Fibroblast of skin of right biceps (primary cell): ENCODE measurements at places on chromosomes 2 and 18.

DNA sequence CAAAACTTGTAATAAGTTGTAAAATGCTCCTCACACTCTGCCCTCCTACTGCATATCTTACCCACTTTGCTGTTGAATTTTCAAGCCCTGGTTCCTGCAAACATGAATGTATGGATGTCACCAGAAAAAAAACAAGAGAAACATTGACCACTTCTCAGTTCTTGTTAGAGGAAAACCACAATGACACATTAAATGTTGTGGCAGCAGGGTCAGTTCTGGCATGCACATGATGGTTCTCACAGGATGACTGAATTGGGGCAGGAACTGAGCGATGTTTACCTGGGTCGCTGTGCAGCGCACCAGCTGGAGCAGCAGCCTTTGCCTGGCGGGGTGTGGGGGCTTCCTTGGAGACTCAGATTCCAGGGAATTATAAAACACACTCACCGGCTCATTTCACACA, 14.0 kb upstream of the PRKCE start:
- DNase-seq, result peak; percentile 66

GRCh38 chr2:232322560-232323327, 55.8 kb upstream of the ALPP start:
- DNase-seq, result no peak

DNA sequence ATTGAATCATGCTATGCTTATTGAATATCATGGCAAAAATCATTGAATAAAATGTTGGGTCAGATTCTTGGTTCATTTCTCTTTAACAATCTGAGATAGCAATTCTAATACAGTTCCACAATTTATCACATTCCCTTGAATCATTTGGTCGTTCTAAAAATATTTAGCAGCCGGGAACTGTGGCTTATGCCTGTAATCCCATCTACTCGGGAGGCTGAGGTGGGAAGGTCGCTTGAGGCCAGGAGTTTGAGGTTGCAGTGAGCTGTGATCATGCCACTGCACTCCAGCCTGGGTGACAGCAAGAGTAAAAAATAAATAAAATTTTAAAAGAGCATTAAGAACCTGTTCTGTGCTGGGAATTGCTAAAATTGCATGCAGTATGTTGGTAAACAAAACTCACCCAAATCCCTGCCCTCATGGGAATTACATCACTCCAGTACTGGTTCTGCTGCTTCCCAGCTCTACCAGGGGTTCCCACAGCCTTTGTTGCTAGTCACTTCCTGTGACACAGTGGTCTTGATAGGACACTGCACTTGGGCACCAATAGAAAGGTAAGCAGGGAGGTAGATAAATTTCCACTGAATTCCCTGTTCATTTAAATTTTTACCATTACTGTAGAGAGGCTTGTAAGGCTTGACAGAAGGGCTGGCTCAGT, 200.4 kb downstream of the CTNNA2 start:
- peak; percentile 48 for DNase-seq

DNA sequence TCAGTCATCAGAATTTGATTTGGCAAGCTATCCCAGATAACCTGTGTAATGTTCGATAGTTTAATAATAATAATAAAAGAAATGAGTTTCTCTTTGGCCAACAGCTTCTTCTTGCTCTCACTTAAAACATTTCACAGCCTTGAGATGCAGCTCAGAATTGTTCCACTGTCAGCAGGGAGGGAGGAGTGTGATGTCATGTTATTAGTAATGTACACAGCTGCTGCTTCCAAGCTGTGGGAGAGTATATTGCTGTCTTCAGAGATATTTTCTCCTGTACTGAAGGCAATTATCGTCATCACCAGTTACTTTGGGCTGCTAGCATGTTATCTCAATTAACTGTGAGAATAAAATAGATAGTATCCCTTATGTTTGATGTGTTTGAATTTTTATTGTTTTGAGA, 146.9 kb upstream of the MAP3K20 start:
- DNase-seq, result peak; percentile 69

DNA sequence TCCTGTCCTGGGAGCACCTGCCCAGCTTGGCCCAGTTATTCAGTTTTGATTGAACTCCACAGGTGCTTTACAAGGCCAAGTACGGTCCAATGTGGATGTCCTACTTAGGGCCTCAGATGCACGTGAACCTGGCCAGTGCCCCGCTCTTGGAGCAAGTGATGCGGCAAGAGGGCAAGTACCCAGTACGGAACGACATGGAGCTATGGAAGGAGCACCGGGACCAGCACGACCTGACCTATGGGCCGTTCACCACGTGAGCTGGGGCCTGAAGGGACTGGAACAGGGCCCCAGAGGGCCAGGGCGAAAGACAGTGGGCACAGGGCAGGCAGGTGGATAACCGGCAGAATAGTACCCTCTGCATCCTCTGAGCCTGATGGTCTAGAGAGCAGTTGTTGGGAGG, 22.1 kb downstream of the PRKAG3 start:
- DNase-seq, result no peak

DNA sequence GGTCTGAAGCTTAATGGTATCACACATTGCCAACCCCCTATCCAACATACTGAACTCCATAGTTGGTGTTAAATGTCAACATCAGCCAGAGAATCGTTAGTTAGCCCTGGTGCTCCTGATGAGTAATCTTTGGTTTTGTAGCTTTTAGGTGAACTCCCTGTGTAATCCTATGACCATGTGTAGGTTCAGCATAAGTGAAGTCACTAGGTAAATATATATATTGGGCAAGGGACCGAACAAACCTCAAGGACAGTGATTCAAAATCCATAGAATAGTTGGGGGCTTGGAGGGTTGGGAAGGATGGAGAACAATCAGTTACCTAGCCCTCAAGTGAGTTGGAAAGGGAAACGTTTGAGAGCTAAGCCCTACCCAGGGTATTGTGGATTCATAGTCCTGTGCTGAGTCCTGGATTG, 16.0 kb upstream of the AP1S3 start:
- peak; percentile 31 for DNase-seq

- no peak for DNase-seq
Measured at GRCh38 chr2:138106606-138107005, 142.3 kb downstream of the HNMT start.

DNA sequence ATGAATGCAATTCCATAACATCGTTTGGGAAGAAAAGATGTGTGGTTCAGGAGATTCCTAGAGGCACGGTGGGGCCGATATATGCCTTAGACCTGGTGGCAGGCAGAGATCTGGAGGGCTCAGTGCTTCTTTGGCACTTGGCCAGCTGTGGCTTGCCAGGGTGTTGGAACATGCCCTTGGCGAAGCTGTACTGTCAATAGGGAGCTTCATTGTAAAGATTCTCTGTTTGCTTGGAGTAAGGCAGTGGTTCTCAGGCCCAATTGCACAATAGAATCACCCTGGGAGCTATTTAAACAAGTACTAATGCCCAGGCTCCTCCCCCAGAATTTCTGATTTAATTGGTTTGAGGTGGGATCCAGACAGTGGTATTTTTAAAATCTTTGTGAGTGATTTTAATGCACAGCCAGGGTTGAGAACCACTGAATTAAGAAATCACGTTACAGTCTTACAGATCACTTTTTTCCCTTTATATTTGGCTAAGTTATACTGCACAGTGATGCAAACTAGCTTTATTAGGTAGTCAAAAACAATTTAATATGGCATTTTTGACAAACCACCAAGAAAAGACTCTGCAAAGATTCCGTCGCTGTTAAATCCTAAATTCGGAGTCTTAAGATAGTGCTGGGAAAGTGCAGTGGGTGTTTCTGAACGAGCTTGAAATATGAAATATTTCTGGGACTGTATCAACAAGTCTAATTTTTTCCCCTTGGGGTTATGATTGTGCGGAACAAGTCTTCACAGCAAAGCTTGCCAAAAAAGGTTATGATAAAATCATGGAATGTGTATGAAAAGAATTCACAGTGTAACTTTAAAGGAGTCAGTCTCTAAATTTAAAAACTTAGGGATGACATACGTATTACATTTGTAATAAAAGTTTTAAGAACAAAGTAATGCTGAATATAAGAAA, 78.0 kb downstream of the CRIM1 start:
- peak; percentile 92 for DNase-seq

GRCh38 chr18:79612291-79613108, 67.1 kb upstream of the CTDP1 start:
- DNase-seq, result no peak

DNA sequence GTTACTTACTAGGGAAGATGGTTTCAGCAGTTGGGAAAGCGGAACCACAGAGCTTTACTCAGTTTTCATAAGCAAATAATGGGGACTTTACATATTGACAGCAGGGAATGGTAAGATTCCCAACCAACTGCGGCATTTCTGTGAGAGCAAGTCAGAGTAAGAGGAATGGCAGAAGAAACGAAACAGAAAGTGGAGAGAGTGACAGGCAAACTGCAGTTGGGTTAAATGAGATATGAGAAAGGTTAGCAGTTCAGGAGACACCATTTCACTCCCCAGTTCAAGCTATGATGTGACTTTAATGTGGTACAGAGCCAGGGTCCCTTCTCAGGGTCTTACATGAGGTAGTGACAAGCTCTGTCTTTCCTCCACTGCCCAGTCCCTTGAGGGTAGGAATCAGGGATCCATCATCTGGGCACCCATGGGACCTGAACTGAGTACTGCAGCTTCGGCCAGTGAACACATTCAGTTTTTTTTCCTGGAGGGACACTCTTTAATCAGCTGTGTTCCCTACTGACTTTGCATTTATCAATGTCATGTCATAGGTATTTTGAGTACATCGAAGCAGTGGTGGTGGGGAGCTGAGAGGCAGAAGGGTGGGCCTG, 33.0 kb upstream of the GREB1 start:
- no peak for DNase-seq

- DNase-seq, result no peak
Measured at GRCh38 chr2:160022162-160022561, 40.3 kb downstream of the PLA2R1 start.

GRCh38 chr2:242038166-242038927, 168.8 kb downstream of the RTP5 start:
- no peak for DNase-seq

GRCh38 chr2:152890736-152891135, 172.3 kb downstream of the ARL6IP6 start:
- DNase-seq, result no peak

- DNase-seq, result no peak
Measured at GRCh38 chr18:65257149-65257548, 493.7 kb upstream of the CDH7 start.

DNA sequence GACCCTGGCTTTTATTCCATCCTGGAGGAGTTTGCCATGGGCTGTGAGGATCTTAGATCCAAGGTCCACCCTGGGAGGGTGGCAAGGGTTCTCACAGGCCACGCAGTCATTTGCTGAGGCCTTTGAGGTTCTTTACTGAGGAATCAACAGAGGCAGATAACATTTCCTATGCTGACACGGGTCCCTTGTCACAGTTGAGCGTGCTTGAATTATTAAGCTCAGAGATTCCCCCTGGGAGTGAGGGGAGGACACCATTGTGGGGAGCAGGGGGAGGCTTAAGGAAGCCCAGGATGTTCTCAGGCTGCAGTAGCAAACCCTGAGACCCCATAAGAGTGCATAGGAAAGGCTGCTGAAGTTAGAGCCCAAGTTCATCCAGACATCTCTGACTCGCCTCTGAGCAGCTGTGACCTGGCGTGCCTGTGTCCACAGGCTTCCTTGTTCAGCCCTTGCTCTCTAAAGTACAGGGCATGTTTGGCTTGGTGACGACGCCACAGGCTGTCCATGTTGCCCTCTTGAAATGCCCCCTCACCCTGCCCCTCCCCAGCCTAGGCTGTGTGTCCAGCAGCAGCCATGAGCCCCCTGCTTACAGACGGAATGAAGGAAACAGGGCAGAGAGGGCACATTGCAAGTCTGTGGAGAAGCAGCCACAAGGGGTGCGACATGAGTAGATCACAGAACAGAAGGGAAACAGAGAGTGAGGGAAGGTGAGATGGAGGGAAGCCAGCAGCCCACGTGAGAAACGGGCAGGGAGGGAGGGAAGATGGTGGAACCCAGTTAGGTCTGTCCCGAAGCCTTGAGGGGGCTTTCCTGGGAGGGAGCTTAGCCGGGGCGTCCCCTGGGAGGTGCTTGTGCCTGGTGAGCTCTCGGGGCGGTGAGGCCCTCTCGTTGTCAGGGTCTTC, 34.0 kb downstream of the NAPG start:
- no peak for DNase-seq

DNA sequence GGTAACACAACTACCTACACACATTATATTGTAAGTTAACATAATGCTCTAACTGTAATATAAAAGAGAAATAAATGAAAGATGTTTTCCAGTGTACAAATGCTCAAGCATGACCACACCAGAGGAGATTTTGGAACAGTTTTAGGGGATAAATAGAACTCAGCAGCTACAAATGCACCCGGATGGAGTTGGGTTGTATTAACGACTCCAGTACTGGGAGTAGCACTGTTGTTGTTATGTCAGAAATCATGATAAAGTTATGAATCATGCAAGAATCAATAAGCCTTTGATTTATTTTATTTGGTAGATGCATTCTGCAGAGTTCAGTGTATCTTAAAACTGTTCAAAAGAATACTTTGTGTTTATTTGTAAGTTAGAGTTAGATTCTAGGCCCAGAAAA, 126.9 kb downstream of the MAP3K20 start:
- no peak for DNase-seq

DNA sequence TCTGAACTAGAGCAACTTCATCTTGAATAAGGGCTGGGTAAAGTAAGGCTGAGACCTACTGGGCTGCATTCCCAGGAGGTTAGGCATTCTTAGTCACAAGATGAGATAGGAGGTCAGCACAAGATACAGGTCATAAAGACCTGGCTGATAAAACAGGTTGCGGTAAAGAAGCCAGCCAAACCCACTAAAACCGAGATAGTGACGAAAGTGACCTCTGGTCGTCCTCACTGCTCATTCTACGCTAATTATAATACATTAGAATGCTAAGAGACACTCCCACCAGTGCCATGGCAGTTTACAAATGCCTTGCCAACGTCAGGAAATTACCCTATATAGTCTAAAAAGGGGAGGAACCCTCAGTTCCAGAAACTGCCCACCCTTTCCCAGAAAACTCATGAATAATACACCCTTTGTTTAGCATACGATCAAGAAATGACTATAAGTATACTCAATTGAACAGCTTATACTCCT, 109.1 kb downstream of the FIGN start:
- no peak for DNase-seq

GRCh38 chr2:30948130-30948529, 140.9 kb upstream of the CAPN13 start:
- DNase-seq, result no peak

DNA sequence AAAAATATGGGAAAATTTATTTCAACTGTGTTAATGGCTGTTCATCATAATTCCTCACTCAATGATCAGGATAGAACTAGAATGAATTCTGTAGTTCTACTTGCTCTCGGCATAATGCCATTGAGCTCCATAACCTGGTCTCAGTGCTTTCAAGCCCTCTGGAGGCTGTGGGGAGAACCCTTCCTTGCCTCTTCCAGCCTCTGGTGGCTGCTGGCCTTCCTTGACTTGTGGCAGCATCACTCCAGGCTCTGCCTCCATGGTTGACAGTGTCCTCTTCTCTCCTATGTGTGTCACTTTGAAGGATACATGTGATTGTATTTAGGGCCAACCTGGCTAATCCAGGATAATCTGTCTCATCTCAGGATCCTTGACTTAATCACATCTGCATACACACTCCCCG, 26.9 kb upstream of the CABYR start:
- DNase-seq, result no peak

GRCh38 chr18:23567671-23568070, 18.6 kb downstream of the NPC1 start:
- no peak for DNase-seq

GRCh38 chr2:72222829-72223564, 75.3 kb upstream of the CYP26B1 start:
- peak; percentile 90 for DNase-seq

- peak; percentile 93 for DNase-seq
Measured at GRCh38 chr2:85549826-85550225, 10.9 kb downstream of the MAT2A start.
